ENCODE measurements at places on chromosomes 5 and 9.

DNA sequence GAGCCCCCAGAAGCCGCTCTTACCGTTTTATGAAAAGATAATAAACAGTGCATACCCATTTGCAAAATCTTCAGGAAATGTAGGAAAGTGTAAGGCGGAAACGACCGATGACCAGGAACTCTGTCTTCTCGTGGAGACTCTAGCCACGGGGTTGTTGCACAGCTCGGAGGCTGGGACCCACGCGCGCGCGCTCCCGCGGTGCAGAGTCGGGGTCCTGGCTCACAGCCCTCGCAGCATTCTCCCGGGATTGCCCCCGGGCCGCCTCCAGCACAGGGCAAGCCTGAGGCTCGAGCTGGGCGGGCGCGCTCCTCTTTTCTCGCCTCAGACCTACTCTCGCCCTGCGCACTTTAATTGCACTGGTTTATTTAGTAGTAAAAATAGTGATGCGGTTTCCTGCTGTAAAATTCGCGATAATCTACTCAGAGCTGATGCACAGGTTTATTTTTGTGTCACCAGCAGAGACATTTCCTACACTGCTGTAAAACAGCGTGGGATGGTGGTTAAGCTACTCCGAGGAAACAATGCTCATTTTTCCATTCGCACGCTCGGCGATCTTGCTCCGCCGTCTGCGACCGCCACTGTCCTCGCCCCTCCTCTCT is 15.5 kb downstream of the TRIM7 start:
- peak; percentile 73 for DNase-seq

GRCh38 chr5:185095-186070 is 5.9 kb upstream of the LRRC14B start:
- DNase-seq = no peak

DNA sequence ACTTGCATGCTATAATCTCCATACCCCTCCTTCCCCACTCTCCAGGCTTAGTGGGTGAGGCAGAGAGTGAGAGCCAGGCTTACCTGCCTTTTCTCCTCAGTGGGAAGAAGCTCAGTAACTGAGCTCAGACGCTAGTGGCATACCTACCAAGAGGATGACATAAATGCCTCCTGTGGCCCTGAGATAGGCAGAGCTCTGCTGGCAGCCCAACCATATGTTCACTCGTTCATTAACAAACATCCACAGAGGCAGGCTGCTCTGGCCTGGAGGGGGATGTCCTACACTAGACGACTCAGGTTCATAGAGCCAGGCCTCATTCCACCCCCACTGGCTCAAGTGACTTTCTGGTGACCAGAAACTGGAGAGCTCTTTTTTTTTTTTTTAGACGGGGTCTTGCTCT is 81.3 kb downstream of the THBS4 start:
- no peak for DNase-seq

DNA sequence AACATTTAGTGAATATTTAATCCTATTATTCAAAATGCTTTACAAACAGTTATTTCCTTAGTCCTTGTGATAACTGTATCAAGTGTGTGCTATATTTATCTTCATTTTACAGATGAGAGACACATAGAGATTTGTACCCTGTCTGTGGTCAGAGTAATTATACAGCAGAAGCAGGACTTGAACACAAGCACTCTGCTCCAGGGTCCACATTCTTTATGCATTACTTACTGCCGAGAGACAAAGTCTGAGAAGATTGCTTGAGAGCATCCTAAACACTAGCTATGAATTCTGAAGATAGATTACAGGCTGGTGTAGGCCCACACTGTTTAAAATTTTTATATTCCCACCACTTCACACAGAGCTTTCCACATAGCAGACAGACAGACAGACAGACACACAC is 926.1 kb upstream of the DMAC1 start:
- no peak for DNase-seq

DNA sequence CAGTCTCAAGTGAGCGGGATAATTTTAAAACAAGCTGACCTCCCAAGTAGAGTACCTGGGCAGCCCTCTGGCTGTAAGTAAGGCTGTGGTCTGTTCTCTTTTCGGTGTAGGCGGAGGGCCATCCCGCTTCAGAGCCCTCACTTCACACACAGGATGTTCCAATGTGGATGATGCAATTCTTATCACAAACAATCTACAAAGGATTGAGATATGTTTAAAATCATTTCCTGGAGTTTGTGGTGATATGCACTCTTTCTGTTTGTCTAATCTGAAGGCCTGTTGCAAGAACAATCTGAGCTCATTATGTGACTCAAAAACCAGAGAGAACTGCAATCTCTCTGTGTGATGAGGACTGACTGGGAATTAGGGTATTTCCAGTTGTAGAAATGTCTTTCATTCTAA is 42.5 kb downstream of the ITGA2 start:
- DNase-seq = peak; percentile 46

DNA sequence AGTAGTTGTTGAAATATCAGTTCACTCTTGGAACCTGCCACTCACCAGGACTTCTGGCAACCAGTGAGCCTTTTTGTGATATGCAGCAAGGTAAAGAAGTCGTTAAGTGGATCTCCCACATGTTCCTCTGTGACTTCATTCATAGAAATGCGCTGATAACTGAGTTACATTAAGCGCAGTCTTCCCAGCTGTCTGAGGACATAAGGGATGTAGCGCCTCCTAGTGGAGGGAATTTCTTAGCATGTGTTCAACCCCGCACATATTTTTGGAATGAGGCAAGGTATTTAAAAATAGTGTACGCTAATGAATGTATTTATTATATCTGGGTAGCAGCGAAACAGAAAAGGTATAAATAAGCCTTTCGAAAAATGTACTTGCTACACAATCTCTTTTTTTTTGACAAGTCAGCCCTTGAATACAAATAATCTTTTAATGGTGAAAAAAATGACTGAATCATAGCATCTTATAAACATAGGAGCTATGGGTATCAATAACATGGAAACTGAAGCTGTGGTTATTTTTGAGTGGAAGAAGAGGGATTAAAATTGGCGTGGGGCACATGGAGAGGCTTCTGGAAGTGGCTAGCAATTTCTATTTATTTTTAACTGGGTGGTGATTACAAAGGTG is 38.0 kb downstream of the PALM2AKAP2 start:
- peak; percentile 24 for DNase-seq

DNA sequence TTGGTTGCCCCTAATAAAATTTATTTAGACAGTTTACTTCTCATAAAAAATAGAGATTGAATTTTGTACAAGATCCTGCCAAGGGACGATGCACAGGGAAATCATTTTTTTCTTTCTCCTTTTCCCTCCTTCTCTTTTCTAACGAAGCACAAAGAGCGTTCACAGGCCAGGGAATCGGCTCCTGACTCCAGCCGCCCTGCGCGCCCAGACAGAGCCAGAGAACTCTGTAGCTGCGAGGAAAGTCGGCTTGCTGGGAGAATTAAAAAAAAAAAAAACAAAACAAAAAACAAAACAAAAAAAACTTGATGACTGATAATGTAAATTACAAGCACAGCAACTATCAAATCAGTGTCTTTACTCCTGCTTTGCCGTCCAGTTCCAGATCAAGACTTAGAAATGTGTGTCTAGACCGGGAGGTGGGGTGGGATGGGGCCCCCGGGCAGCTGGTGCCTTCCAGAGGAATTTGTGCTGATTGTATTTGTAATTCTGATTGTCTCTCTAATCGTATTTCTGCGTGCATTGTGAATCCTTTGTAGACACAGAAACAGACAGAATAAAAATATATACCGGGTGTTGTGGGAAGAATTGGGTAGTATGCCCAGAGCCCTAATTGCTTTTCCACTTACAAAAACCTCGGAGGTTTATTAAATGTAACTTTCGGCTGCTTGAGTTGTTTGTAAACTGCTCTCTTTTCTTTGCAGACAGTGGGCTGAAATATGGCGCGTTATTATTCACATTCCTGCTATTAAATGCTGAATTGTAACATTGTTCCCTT is 3.6 kb upstream of the OTP start:
- DNase-seq = peak; percentile 15

DNA sequence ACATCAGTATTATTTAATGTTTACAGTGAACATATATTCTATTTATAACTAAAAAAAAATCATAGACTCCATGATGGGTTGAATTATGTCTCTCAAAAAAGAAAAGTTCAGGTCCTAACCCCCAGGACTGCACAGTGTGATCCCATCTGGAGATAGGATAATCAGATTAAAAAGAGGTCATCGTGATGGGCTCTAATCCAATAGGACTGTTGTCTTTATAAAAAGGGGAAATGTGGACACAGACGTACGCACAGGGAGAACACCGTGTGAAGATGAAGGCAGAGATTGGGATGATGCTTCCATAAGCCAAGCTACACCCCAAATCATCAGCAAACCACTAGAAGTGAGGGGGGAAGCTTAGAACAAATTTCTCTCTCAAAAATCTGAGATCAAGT is 221.4 kb downstream of the SNX18 start:
- DNase-seq = no peak

DNA sequence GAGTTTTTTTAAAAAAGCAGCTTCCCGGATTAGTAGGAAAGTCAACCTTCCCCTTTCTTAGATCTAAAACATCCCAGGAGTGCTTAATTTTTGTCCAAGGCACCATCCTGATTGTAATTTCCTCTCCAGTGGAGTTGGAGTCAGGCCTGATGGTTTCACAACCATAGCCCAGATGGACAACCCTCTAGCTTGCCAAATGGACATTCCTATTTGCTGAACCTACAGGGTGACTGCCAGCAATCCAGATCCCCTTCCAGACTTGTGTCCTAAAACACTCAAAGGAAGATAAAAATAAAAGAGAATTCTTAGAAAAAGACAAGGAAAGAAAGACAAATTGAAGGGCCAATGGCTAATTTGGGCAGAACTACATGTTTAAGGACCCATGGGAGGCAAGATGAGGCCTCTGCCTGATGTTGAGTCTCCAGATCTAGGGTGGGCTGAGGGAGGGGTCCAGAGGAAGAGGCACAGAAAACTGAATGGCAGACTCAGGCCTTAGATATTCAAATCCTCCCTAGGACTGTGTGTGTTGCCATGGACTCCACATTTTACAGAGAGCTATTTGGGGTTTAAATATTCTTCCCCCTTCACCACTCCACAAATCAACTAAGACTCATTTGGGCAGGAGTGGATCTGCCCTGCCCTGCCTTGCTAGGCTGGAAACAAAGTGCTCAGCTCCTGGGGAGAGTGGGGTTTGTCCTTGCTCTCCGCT is 38.5 kb upstream of the SLC44A1 start:
- no peak for DNase-seq

GRCh38 chr9:5389109-5389732 is 48.5 kb downstream of the PLGRKT start:
- DNase-seq = no peak

- DNase-seq = no peak
Measured at GRCh38 chr9:13975611-13976290, 338.2 kb downstream of the NFIB start.

- DNase-seq = no peak
Measured at GRCh38 chr9:137163365-137163715, 6.5 kb downstream of the LRRC26 start.

GRCh38 chr9:86944796-86945727 is 2.2 kb downstream of the GAS1 start:
- DNase-seq = no peak

- DNase-seq = no peak
Measured at GRCh38 chr5:21889581-21889980, 963.6 kb downstream of the CDH12 start.

GRCh38 chr5:53971551-53971950 is 338.8 kb downstream of the ARL15 start:
- DNase-seq = no peak

DNA sequence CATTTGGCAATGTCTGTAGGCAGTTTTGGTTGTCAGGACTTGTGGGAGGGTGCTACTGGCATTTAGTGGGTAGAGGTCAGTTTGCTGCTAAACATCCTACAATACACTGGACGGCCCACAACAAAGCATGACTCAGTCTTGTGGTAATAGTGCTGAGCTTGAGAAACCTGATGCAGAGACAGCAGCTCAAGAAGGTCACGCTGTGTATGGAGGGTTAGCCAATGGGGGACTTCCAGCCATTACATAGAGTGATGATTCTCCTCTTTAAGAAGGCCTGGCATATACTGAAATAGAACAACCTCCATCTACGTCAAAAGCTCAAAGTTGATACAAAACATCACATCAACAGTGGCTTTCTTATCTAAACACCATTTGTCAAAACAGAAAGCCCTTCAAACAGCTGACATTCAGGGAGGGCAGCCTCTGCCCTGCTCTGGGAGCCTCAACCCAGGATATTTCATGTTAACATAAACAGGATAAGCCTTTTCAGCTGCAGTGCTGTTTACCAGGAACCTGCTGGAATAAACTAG is 143.0 kb downstream of the GPBP1 start:
- no peak for DNase-seq

- peak; percentile 9 for DNase-seq
Measured at GRCh38 chr5:108911055-108911454, 163.4 kb downstream of the FER start.

DNA sequence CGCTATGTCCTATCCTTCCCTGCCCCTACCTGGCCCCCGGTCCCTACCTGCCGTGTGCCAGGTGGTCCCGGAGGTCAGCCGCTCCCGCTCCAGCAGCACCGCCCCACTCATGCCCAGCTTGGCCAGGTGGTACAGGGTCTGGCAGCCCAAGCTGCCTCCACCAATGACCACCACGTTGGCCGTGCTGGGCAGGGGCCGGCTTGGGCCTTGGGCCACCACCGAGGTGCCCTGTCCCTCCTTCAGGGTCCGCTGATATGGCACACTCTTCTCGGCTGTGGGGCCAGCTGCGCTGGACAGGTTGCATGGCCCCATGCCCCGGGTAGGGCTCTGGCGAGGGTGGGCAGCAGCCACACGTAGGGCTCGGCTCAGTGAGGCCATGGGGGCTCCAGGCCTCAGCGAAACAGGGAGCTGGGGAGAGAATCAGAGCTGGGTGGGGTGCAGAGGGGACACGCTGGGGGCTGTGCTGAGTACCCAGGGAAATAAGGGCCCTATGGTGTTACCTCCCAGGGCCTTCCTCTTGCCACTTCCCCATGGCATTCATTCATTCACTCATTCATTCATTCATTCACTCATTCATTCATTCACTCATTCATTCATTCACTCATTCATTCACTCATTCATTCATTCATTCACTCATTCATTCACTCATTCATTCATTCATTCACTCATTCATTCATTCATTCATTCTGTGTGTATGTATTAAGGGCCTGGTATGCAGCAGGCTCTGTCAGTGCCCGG is 4.2 kb downstream of the SARDH start:
- no peak for DNase-seq

- DNase-seq = no peak
Measured at GRCh38 chr5:81269751-81270393, 31.5 kb upstream of the ZCCHC9 start.

DNA sequence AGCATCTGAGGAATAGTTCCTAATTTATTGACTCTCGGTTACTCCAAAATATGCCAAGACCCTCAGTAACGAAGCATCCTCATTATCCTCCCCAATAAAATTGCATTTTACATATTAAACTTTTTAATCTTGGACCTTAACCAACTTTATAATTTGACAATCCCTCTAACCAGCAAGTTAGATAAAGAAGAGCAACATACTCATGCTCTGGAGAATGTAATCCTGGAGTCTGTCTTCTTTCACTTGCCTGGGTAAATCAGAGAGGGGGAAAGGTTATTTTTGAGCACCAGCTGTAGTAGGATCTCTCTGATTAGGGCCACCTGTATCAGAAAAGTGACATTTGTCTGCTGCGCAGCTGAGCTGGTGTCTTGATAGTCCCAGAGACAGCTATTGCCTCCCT is 59.8 kb downstream of the NDFIP1 start:
- no peak for DNase-seq
